Fibroblast of villous mesenchyme (primary cell): ENCODE measurements at places on chromosomes 6 and 20.
A peak's percentile ranks its signal among the peaks of the same experiment; 100 is the strongest.

DNA sequence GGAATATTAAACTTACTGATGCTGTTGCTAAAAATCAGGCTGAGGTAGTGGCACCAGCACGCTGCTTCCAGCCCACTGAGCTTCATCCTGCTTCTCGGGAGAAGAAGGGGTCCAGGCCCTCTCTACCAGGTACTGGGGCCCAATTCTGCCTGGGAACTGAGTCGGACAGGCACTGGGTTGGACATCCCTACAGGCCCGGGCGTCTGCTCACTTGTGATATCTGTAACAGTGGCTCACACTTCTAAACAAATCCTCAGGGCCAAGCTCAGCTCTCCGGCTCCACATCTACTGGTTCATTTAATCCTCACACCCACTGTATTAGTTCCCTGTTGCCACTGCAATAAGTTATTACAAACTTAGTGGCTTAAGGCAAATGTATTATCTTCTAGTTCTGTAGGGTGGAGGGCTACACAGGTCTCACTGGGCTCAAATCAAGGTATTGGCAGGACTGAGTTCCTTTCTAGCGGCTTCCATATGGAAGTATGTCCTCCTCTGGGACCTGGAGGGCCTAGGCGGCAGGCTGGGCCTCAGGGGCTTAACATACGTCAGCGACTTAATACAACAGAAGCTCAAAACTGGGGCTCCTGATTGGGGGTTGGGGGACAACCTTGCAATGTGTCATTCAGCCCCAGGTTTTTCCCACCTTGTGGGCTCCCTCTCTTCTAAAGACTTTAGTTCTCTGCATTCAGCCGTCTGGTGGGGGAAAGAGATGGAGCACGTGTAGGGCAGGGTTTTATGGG lies 1.6 kb upstream of the KCNK15 start:
- DNase-seq: no peak

DNA sequence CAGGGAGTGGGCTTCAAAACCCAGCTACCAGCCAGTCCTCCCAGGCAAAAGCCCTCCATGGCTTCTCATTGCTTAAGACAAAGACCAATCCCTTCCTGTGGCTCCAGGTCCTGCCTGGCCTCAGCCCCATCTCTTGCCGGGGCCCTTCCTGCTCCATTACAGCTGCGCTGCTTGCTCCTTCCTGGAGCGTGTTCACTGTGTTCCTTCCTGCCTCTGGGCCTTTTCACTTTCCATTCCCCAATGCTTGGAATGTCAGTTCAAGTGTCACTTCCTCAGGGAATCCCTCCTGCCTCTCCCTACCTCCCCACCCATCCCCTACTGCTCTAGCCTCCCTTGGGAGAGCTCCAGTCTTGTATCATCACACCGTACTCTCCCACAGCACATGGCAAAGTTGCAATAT lies 11.1 kb upstream of the ITPR3 start:
- DNase-seq: no peak

DNA sequence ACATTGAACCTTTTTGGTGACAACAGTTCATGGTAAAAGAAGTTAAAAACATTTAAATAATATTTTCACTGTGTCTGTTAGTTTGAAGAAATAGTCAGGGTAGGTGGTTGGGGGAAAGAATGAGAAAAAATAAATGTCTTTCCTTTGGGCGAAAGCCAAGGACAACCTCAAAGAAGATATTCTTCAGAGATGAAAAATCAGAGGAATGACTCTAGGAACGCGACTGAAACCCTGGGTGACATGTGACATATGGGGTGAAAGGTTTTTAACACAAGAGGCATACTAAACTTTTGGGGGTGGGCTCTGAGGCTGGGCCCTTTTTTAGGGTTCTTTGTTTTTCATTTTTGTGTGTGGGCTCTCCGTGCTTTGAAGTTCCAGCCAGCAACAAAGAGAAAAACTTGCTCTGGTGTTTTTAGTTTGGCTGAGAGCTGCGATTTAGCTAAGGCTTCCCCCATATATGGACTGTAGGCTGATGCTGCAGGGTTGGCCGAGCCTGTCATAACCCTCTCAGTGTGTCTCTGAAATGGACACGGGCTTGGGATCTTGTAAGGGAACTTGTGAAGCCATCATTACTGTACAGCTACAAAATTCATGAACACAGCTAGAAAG lies 610.1 kb upstream of the ARID1B start:
- peak; percentile 5 for DNase-seq

DNA sequence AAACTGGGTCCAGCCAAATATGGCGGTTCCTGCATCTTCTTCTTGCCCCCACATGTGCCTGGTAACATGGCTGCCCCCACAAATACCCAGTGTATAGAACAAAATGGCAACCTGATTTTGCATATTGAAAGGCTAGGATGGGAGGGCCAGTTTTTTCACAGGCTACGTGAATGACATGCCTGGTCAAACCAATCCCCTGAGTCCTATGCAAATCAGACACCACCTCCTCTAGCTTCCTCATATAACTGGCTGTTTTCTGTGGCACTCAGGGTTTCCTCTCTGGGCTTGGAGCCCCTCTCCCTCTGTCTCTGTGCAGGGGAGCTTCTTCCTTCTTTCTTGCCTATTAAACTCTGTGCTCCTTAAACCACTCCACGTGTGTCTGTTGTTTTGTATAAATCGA lies 372.1 kb downstream of the KIF16B start:
- DNase-seq: no peak

GRCh38 chr6:128504003-128504654 lies 16.3 kb downstream of the PTPRK start:
- DNase-seq: no peak

DNA sequence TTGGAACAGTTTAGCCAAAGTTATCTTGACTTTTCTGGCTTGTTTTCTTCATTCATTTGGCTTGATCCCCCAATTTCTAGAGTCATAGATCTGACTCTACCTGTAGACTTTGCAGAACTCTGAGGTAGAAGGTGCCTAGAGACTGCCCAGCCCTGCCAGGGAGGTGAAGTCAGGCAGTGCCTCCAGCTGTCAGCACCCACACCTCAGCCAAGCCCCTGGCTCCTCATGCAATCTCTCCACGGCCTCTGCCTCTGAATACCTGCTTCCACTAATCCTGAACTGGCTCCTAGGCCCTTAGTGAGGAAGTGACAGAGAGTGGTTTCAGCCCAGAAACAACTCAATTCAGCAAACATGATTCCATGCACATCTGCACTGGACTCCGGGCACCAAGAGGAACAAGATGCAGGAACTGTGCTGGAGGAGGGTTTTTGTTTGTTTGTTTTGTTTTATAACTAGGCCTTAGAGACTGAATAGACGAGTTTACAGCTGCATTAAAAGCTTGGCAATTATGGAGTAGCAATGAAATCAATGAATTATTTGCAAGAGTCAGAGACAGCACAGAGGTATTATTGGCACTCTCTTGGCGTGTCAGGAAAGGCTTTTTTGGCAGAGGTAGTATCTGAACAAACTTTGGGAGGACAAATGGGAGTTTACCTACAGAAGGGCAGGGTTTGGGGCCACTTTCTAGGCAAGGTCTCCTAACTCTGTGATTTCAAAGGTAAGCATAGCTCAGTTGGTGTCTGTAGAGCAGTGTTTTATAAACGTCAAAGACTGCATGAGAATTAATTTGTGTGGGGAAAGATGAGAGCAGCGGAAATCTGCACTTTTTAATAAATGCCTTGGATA lies 25.2 kb downstream of the TGM3 start:
- no peak for DNase-seq

GRCh38 chr6:144583614-144583954 lies 298.4 kb downstream of the UTRN start:
- no peak for DNase-seq
